Thymus (tissue), 14 donors: ENCODE measurements at places on chromosomes 7 and 10.

- no peak for DNase-seq
Measured at GRCh38 chr7:71687286-71687685, 555.3 kb downstream of the GALNT17 start.

DNA sequence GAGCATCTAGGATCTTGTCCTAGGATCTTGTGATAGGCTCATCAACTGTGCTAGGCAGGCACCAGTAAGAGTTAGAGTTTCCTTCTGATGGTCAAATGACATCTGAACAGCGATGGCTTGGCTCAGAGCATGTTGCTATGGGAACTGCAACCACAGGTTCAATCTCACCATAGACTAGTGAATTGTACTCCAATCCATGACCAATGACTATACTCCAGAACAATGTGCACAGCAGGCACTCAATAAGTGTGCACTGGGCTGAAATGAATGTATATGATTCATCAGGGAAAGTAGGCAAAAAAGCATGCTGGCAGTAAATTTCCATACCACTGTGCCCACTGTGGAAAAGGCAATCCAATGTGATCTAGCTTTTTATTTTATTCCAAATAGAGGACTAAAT, 163.6 kb upstream of the HPS1 start:
- DNase-seq, result no peak

- DNase-seq, result no peak
Measured at GRCh38 chr10:71565284-71566000, 154.1 kb downstream of the C10orf105 start.

- DNase-seq, result no peak
Measured at GRCh38 chr10:14658331-14659127, 116.2 kb downstream of the FAM107B start.

DNA sequence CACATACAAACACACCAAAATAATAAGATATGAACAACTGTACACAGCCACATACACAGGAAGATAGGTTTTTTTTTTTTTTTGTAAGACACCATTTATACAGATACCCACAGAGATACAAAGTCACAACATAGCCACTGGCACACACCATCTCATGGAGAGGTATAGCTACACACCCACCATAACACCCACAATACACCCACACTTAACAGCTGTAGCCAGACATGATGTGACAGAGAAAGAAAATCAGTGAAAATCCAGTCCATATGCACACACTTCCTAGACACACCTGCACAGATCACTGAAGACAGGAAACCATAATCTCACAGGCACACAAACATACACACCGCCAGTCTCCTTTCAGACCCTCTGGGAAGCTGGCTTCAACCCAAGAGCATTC, 62.4 kb upstream of the PAX2 start:
- DNase-seq, result no peak

GRCh38 chr7:25624833-25625232, 396.5 kb upstream of the NPVF start:
- no peak for DNase-seq

GRCh38 chr7:106143711-106144337, 31.7 kb upstream of the SYPL1 start:
- no peak for DNase-seq

GRCh38 chr10:114611617-114612016, 46.5 kb downstream of the ABLIM1 start:
- no peak for DNase-seq

DNA sequence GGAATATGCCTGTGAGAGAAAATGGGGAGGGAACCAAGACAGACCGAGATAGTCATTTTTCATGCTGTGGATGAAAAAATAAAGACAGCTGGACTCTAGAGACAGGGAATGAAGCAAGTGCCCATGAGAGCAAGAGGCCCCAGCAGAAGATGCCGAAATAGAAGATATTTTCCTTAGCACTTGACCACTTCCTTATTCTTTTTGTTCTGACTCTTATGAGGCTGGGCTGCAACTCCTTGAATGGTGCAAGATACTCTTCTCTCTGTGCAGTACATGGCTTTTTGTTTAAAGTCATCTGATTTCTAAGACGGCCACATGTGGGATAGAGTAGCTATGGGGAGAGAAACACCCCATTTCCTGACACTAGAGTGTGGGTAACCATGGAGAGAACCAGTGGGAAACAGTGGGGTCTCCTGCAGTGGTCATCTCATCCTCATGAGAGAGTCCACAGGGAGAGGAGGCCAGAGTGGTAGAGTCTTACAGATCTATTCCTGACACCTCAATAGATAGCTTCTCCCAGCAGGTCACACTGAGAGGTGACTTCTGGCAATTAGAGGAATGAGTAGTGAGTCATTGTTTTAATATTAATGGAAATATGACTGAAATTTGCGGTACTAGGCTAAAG, 18.0 kb upstream of the VCL start:
- DNase-seq, result no peak

DNA sequence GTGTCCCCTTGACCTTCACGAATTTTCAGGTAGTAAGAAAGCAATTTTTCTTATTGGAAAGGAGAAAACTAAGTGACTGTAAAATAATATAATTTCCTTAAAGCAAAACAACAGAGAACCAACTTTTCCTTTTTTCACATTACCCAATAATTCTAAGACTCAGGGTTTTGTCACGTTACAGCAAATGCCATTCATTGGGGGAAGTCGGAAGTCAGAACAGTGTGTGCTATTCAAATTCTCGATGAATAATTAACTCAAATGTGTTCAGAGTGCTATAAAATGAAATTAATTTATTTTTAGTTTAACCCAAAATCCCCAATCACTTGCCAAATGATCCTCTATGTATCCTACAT, 40.0 kb downstream of the DIP2C start:
- DNase-seq, result no peak

DNA sequence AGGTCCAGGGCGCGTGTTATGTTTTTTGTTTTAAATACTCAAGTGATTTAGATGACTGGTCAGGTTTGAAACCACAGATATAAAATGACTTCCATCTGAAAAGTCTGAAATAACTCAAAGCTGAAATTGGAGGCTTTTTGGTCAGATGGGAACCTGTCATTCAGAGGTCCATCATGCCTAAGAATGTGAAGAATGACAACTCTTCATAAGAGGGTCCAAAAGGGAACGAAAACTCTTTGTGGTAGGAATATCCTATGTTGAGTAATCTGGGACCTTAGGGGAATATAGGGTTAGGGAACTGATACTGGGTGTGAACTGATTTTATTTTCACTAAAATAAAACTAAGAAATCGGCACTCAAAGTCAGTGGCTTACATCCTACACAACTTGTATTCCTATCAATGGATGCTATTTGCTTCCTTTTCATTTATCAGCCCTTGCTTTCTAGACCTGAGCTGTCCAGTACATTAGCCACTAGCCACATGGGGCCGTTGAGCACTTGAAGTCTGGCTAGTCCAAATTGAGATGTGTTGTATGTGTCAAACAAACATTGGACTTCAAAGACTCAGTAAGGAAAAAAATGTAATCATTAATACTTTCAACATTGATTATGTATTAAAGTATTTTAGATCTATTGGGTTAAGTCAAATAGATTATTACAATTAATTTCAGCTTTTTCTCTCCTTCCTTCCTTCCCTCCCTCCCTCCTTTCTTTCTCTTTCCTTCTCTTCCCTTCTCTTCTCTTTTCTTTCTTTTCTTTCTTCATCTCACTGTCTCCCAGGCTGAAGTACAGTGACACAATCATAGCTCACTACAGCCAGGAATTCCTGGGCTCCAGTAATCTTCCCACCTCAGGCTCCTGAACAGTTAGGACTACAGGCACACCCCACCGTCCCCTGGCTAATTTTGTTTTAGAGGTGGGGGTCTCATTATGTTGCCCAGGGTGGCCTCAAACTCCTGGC, 56.5 kb upstream of the KDM7A start:
- no peak for DNase-seq

DNA sequence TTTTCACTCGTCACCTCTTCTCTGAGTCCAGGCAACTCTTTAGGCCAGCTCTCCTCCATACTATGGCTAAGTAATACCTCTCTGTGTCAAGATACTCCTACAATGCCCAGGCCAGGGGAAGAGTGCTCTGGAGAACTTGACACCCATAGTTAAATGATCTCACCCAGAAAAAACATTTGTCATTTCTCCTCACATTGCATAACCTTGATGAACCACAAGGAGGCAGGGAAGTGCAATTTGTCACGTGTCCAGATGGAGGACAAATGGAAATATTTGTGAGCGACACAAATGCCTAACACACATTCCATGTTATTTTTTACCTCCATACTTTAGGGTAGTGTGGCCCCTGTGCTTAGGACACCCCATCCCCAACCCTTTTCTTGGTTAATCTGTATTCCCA, 78.3 kb downstream of the HTR7 start:
- DNase-seq, result no peak

DNA sequence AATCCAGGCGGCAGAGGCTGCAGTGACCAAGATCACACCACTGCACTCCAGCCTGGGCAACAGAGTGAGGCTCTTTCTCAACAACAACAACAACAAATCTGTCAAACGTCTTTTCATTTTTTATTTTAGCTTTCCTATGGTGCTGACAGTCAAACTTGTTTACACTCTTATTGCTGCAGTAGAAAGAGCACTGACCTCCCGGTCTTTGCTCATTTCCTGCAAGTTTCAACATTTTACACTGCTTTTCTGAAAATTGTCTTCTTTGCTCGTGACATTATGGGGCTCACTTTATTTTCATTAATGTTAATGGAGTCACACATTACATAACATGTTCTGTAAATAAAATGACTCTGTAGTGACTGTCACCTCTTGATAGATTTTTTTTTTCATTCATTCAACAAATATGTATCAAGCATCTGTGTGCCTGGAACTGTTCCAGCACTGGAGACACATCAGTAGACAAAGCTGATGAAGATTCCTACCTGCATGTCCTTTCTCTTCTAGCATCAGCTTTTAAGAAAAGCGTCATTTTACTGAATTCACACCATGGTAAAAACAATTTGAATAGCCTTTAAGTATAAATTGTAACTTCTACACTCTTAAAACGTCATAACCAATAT, 277.3 kb downstream of the CELF2 start:
- no peak for DNase-seq

GRCh38 chr7:106285855-106286492, 1.2 kb upstream of the NAMPT start:
- DNase-seq, result no peak

DNA sequence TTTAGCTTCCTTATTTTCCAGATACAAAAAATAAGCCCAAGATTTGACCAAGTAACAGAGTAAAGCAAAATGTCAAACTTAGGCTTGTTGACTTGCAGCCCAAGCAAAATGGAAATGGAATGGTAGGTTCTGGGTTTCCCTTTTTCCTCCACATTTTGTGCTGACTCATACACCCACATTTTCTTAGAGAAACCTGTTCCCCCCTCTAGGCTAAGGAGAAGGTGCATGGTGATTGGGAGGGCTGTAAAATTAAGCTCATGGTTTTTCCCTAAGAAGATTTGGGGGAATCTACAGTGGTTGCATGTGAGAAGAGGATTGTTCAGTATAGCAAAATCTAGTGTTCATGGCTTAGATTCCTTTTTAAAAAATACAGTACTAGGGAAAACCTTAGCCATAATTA, 127.4 kb downstream of the ARL4A start:
- no peak for DNase-seq
